ENCODE measurements at places on chromosomes 13 and 19.

DNA sequence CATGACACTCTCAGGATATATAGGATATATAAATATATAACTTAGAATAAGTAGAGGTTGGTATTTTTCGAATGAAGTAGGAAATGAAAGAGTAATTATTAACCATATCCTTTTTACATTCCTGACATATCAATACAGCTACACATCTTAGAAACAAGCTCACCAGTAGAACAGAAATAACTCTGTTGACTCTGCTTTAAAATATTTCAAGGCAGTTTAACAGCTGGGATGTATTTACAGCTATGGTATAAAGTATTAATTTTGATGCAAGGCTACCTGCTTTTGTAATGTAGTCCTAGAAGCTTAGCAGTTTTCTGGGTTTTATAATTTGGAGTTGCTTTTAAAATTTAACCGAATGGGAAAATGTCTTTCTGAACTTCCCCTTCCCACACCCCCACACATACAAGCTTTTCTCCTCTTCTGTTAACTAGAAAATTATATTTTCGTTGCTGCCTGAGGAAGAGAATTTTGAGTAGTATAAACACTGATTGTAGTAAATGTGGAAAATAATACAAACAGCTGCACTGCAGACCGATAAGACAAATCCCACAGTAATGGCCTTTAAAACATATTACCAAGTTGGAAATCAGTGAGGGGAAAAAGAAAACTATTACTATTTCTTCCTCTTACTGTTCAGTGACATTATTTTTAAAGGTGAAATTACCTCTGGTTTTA lies 147.7 kb downstream of the GGACT start:
- no peak for DNase-seq

DNA sequence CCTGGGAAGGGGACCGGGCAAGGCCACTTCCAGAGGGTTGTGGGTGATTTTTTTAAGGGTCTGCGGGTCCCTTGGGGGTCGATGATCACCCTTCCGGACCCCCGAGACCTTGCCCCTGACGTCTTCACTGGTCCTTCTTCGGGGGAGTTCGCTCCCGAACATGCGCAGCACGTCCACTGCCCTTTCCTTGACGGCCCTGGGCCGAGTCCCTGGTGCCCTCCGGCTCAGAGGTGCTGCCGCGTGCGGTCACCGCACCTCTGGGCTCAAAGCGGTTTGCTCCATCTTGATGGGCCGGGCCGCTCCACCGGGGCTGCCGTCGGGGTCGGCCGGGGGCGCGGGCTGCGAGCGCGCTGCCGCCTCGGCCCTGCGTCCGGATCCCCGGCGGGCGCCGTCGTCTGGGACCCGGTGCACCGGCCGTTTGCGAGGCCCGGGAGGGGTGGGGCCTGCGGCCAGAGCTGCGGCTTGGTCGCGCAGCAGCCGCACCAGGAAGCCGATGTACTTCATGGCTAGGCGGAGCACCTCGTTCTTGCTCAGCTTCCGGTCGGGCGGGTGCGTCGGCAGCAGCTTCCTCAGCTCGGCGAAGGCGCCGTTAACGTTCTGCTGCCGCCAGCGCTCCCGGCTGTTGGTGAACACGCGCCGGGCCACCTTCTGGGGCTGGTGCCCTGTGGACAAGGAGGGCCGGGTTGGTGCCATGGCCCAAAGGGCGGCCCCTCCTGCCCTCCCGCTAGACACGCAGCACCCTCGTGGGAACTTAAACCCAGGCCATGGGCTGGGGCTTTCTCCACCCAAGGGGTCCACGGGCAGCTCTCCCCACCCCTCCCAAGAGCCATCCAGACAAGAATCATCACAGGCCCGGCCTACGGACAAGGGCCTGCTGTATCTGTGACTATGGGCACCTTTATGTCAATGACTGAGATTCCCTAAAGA lies 3.3 kb downstream of the LYL1 start:
- peak; percentile 83 for DNase-seq

GRCh38 chr13:30745906-30746686 lies 10.8 kb downstream of the ALOX5AP start:
- DNase-seq, result no peak

DNA sequence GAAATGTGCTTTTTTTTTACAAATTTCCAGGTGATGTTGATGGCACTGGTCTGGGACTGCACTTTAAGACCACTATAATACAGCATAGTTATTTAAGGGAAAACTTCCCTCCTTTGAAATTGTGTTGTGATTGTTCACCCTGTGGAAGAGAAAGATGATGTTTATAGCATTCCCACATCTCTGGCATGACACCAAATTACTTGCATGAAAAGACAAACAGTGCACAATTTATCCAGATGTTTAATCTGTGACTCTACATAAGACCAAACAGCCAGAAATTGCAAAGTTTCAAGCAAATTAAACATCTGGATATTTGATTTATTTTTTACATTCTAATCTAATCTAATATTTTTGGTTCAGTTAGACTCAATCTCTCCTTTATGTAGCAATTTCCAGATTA lies 51.6 kb downstream of the UFM1 start:
- DNase-seq, result no peak

DNA sequence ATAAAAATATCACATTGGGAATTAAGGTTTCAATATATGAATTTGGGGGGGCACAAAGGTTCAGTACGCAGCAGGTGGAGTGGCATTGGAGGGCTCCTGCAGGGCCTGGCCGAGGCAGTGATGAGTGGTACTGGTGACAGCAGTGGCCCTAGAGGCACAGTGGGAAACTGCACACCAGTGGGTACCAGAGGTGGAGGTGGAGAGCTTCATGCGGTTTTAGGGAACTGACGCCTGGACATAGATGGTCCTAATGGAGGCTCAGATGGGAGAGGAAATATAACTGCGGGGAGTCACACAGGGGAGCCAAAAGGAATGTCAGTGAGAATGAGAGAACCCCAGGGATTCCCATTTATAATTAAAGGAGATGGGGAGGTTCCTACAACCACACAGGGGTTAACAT lies 156.2 kb downstream of the COG6 start:
- no peak for DNase-seq

DNA sequence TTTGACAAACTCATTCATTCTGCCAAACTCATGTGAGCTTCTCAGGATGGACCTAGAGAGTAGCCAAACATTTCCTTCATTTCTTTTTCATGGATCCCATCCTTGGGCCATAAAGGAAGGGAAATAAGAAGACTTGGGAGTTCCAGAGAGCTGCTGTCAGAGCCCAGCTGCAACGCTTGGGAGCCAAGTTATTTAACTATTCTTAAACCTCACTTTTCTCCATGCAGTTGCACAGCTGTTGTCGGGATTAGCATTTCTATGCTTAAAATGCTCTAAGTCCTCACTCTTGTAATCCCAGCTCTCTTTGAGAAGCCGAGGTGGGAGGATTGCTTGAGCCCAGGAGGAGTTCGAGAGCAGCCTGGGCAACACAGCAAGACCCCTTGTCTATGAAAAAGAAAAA lies 11.7 kb upstream of the CASP14 start:
- DNase-seq, result no peak

DNA sequence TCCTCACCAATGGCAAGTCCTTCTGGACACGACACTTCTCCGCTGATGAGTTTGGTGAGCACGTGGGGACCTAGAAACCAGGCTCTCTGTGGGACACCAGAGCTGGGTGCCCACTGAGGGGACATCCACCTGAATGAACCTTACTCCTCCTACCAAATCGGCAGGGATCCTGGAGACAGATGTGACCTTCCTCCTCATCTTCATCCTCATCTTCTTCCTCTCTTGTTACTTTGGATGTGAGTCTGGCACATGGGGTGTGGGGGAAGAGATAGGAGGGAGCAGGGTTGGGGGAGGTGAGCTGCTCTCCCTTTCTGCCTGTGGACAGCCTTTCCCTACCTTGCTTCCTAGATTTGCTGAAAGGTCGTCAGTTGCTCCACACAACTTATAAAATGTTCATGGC lies 1.9 kb downstream of the TMEM145 start:
- DNase-seq, result no peak

DNA sequence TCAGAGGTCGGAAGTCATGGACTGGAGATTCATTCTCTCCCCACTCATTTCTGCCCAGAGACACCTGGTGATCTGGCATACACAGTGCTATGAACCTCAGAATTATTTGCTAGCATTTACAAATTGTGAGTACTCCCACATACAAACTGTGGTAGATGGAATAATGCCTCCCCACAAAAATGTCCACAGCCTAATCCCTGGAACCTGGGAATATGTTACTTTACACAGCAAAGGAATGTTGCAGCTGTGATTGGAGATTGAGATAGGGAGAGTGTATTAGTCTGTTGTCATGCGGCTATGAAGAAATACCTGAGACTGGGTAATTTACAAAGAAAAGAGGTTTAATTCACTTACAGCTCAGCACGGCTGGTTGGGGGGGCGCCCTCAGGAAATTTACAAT lies 3.1 kb upstream of the UQCRFS1 start:
- no peak for DNase-seq

GRCh38 chr13:21219036-21219381 lies 42.6 kb downstream of the MRPL57 start:
- DNase-seq, result no peak

DNA sequence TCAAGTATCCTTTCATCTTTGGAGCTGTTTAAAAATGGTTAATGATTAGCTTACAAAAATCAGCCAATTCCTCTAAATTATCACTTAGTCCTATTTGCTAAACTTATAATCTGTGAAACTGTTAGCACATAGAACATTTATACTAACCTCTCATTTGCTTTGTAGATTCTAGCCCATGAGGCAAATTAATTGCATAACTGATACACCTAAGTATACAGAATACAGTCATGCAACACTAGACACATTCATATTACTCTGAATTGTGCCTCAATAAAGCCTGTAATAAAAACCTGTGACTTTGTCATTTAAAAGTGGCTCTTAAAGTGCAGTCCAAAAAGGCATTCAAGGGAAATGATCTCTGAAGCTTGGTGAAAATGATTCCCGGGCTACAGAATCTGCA lies 21.0 kb downstream of the SERPINE3 start:
- DNase-seq, result no peak

GRCh38 chr13:49977992-49978391 lies 18.9 kb upstream of the TRIM13 start:
- DNase-seq, result no peak

GRCh38 chr13:94239135-94239534 lies 240.3 kb downstream of the DCT start:
- DNase-seq, result peak; percentile 6

- peak; percentile 8 for DNase-seq
These were observed 34.6 kb downstream of the NFIX start for GRCh38 chr19:13029893-13030292.

DNA sequence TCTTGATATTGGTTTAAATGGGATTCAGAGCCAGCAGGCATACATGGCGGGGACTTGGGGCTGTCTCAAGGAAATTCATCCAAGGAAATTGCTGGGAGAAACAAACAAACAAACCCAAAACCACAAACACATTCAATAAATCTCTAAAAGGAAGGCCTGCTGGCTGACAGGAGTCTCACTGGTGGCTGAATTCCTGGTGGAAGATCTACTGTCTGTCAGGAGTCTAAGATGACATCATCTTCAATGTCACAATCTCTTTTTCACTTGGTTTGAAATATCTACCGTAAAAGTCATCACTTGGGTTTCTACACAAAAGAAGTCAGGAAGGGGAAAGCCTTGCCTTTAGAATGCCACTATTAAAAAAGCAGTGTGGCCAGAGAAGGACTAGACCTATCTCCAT lies 87.9 kb downstream of the KLF5 start:
- DNase-seq, result no peak

GRCh38 chr13:20461860-20462532 lies 63.7 kb downstream of the CRYL1 start:
- no peak for DNase-seq

- DNase-seq, result peak; percentile 27
These were observed 63.4 kb downstream of the KCTD12 start for GRCh38 chr13:76822698-76823267.

DNA sequence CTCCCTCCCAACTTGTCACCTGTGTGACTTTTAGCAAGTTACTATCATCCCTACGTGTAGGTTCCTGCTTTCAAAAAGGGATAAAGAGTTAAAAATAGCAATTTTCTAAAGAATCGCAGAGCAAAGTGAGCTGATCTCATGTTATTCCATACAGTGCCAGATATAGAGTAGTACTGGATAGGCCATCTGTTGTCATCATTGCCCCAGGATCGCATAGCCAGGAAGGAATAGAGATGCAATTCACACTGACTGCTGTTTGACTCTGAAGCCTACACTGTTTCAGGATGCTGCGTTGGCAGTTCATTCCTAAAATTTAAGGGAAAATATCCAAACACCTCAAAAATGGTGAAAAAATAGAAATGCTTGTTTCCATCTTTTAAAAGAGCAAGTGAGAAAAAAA lies 138.9 kb downstream of the SHISA2 start:
- no peak for DNase-seq

GRCh38 chr13:113724016-113724758 lies 34.8 kb upstream of the TMEM255B start:
- DNase-seq, result no peak

- DNase-seq, result peak; percentile 53
These were observed 4.8 kb downstream of the FCHO1 start for GRCh38 chr19:17755977-17756670.

GRCh38 chr13:81302125-81302524 lies 961.2 kb upstream of the SPRY2 start:
- no peak for DNase-seq

DNA sequence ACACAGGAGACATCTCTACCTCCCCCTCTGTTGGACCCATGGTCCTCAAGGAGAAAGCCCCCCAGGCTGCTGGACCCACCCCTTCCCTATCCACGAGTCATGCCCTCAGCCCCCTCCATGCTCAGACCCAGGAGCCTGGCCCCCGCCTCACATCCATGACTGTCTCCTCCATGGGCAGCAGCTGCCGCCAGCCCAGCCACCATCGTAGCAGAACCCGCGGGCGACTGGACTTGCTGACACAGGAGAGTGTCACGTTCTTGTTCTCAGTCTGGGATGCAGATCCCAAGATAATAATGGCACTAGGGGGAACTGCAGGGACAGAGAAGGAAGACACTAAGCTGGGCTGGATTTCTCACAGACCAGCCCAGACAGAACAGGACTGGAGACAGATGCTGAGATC lies 3.8 kb downstream of the NPHS1 start:
- DNase-seq, result no peak

GRCh38 chr19:10805758-10806247 lies 30.2 kb downstream of the TMED1 start:
- DNase-seq, result no peak

DNA sequence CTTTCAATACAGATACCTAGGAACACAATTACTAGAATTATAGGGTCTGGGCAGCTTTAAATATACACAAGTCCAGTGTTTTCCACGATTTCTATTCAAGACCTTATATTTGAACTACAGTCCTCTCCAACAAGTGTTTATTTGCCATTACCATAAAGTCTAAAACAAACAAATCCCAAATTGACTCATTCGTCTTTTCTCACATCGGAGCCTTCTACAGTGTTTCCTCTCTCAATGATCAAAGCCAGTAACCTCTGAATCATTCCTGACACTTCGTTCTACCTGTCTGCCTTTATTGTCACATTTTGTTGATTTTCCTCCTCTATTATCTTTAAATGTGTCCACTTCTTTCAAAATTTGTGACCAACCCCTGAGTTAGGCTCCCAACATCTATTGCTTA lies 1356.5 kb upstream of the SLC10A2 start:
- DNase-seq, result no peak

DNA sequence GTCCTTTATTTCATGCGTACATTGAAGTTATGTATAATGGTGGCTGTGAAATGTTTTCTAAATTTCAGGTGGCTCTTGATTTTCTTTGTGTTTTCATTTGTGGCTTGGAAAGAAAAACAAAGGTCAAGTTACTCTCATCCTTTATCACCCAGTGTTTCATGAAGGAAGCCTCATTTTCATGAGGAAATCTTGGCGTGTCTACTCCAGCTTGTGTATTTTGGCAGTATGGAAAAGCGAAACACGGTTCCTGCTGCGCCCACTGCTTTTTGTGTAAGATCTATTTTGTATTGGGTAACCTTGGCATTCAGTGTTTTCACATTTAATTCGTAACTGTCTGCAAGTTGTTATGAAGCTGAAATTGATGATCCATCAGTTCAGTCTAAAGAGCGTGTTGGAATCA lies 147.0 kb upstream of the RNF113B start:
- no peak for DNase-seq

Measured in CD4-positive, alpha-beta T cell treated with Interleukin-21 for 1 hour (primary cell).